ENCODE measurements at places on chromosomes 16 and 17.
A peak's percentile ranks its signal among the peaks of the same experiment; 100 is the strongest.

GRCh38 chr17:49699966-49700575 lies 7.7 kb downstream of the SLC35B1 start:
- DNase-seq: no peak

DNA sequence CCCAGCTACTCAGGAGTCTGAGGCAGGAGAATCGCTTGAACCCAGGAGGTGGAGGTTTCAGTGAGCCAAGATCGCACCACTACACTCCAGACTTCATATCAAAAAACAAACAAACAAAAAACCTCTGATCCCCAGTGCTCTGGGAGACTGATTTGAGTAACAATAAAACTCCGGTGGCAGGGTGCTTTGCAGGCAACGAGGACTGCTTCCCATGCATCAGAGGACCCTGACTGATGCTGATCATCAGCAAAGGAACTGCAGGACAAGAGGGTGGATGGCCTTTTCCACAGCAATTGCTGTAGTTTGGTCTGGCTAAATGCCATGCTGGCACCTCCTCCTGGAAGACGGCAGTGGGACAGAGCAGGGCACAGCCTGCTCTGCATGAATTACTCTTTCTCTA lies 6.4 kb upstream of the SLC39A11 start:
- no peak for DNase-seq

GRCh38 chr16:56466344-56466743 lies 15.0 kb downstream of the OGFOD1 start:
- DNase-seq: no peak

GRCh38 chr16:54027558-54027957 lies 259.0 kb downstream of the IRX3 start:
- no peak for DNase-seq

DNA sequence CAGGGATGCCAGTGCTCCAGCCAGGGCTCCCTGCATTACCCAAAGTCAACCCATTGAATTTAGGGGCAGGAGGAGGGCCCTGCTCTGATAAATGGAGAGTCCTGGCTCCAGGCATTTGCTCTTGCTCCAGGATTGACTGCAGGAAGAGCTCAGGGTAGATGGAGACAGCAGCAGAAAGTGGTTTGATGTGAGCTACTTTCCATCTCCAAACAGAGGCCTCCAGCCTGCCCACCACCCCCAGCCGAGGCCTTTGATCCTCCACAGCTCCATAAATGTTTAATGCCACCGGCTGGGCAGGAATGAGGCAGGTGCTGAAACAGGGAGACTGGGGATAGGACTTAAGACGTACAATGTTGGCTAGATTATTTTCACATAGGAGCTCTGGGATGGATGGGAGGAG lies 4.3 kb upstream of the SEZ6 start:
- no peak for DNase-seq

GRCh38 chr16:80433623-80434022 lies 107.2 kb upstream of the DYNLRB2 start:
- no peak for DNase-seq

DNA sequence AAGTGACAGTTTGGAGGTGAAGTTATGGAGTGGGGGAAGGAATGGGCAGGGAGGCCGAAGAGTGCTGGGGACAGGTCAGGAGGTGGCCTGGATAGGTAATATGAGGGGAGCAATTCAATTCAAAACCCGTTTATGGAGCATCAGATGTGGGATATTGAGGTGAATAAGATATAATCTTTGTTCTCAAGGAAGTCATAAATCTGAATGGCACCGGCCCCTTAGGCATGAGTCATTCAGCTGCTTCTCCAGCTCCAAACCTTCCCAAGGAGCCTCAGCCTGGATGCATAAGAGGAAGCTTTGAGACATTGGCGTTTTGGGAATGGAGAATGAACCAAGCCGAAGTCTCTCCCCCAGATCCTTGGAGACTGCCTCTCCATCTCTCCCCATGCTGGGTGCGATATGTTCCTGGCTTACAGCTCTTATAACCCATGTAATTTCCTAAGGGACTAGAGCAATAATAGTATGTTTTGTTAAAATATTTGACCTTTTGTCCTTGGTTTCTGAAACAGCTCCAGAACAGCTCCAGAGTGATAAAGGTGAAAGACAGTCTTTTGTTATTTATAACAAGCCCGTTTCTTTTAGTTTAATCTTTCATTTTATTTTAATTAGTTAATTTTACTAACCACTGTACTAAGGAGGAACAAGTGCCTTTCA lies 1.7 kb downstream of the TUBG2 start:
- DNase-seq: no peak

DNA sequence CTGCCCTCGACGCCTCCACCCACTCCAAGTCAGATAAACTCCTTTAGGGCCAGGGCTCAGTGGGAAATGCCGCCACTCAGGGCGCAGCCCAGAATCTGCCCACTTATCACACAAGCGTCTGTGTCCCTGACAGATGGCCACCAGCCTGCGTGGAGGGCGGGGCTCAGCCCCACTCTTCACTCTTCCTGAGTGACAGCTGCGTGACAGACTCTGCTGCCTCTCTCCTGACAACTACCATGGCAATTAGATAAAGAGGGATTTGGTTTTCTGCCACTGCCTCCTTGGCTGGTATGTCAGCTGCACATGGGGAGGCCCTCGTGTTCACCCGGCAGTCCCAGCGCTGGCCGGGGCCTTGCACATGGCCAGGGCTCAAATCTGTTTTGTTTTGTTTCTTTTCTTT lies 96.2 kb downstream of the RTN4RL1 start:
- DNase-seq: no peak

- no peak for DNase-seq
Observed at GRCh38 chr16:10611825-10612342, 31.5 kb upstream of the EMP2 start.

DNA sequence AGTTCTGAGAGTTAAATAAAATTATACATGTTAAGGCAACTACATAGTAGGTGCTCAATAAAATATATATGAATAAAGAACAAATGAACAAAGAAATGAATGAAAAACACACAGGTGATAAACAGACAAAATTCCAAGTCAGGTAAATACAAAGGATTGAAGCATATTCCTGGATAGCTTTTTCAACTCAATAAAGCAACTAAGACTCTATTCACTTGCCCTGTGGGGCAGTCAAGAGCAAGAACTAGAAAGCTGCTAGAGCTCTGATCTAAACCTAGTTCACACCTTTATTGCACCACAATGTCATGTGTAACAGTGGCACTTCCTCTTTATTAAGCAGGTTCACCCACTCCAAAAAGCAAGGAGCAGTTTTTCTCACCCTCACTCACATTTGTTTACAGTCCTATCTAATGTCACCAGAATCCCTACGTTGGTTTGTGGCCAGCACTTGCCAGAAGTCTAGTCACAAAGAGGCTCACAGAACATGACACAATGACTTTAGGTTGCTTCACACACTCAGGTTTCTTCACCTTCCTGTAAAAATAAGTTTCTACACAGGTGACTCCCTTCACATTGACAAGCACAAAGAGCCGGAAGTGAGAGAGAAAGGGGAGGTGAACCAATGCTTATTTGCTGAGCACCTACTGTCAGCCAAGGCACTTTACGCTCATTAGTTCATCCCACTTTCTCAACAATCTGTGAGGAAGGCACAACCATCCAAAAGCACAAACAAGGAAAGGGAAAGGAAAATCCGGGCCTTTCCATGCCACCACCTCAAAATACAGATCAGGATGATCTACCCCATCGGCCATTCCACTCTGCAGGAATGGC lies 70.8 kb downstream of the XPO6 start:
- no peak for DNase-seq

- no peak for DNase-seq
Observed at GRCh38 chr16:46763147-46763546, 15.0 kb upstream of the MYLK3 start.

- no peak for DNase-seq
Observed at GRCh38 chr16:49440156-49441065, 66.8 kb downstream of the C16orf78 start.

GRCh38 chr16:4698321-4699045 lies 5.1 kb downstream of the NUDT16L1 start:
- DNase-seq: no peak

DNA sequence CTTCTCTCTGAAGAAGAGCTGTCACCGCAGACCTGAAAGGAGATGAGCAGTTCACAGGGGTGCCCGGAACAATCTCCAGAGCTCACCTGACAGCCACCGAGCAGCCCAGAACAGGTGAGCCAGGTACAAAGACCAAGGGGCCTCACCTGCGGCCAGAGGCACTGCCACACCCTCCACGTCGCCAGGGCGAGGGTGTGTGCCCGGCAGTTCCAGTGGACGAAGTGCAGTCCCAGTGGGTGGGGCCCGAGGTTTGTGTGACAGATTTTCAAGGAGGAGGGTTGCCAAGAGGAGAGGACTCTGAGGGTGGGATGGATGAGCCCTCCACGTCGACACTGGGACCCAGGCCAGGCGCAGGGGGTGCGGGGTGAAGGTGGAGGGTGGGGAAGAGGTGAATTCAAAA lies 61.7 kb downstream of the SMPD3 start:
- DNase-seq: no peak

DNA sequence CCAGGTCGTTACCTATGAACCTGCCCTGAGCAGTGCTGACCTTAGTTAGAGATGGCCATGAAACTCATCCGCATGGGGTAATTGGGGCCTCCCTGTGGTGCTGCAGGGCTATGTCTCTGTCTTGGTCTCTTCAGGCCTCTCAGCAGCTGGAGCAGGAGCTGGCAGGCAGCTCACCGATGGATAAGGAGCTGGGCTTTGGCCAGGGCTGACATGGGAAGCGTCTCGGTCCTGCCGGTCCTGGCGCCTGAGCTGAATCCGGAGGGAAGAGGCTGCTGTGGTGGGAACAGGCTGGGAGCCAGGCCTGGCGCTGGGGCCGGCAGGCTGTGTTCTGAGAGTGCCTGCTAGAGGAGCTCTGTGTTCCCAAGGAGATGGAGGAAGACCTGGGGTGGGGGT lies 10.1 kb downstream of the IL32 start:
- DNase-seq: no peak

- DNase-seq: no peak
Observed at GRCh38 chr17:9346296-9346926, 229.2 kb downstream of the STX8 start.

DNA sequence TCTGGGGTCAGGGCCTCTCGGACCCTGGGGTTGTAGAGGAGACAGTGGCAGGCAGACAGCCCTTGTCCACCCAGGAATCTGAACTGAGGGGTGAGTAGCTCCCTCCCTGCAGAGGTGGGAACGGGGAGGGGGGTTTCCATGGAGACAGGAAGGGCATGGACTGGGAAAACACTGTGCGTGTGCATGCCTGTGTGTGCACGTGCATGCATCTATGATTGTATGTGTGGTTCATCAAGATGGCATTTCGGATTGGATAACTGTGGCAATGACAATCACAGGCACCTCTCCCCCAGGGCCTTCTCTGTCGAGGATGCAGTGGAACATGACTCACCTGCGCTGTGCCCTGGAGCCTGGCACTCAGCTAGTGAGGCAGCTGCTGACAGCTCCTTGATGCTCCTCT lies 6.1 kb upstream of the CD300C start:
- no peak for DNase-seq

DNA sequence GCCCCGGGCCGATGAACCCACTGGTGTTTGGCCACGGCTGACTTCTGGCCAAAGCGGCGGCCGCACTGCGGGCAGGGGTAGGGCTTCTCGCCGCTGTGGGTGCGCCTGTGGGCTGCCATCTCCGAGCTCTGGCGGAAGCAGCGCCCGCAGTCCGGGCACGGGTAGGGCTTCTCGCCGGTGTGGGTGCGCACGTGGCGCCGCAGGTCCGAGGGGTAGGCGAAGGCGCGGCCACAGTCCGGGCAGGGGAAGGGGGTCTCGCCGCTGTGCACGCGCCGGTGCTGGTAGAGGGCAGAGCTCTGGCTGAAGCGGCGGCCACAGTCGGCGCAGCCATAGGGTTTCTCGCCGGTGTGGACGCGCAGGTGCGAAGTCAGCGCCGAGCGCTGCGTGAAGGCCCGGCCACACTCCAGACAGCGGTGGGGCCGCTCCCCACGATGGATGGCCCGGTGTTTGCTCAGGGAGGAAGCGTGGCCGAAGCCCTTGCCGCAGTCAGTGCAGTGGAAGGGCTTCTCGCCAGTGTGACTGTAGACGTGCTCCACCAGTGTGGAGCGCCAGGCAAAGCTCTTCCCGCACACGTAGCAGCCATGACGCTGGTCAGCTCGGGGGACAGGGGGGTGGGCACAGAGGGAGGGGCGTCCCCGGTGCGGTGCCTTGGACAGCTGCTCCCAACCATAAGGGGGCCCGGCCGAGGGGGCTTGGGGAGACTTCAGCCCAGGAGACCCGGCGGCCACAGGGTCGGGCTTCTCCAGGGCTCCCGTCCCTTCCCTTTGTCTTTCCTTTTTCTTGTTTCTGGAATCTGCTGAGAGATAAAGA lies 2.7 kb downstream of the ZNF764 start:
- no peak for DNase-seq

GRCh38 chr16:75502916-75503605 lies 7.8 kb upstream of the CHST6 start:
- no peak for DNase-seq

- DNase-seq: no peak
Observed at GRCh38 chr17:36857698-36858097, 79.6 kb upstream of the LHX1 start.

- DNase-seq: no peak
Observed at GRCh38 chr17:17303847-17304490, 796 bp downstream of the NT5M start.

- no peak for DNase-seq
Observed at GRCh38 chr17:1074886-1075605, 78.1 kb downstream of the TIMM22 start.

DNA sequence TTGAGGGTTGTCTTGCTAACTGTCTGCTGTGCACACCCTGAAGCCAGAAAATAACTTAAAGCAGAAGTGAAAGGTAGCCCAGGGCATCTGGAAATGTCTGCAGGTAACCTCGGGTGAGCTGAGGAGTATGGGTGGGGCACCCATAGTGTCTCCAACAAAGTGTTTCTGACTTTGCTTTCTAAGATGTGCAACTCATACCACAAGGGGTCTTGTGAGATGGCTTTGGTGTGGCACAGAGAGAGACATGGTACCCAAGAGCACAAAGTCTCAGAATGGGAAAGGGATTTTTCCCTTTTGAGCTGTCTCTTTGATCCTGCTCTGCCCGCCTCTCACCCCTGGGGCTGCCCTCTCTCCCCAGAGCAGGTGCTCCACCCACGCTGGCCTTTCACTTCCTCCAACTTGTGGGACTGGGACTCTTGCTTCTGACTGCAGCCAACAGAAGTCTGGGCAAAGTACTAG lies 6.9 kb downstream of the CHD9 start:
- no peak for DNase-seq

DNA sequence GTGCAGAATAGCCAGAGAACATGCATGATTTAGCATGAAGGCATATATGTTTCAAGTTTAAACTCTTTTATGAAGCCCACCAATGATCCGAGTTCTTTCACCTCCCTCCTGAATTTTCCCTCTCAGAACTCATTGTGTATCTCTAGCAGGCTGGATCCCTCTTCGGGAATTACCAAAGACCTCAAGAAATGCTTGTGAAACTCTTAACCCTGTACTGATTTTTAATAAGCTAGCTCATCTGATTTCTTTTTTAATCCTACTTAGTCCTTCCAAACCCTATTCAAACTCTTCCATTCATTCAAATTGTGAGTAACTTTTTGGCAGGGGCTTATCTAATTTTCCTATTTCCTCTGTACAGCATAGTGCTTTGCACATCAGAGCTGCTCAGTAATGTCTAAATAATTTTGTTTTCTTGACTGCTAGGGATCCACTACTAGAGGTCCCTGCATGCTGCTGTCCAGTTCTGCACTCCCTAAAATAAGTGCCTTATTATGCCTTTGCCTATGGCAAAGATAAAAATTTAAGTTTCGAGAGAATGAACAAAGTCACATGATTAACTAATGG lies 723.8 kb downstream of the CDH11 start:
- no peak for DNase-seq

GRCh38 chr17:33469911-33470310 lies 176.8 kb upstream of the ASIC2 start:
- peak; percentile 73 for DNase-seq
